Ureter (tissue), 1 donor: ENCODE measurements at places on chromosomes 3 and 15. TPM values are rescaled to one million over a fixed set of nuclear protein-coding genes. Genes with fewer than 3 reads are reported as not detected.

Gene SMCO1
- total RNA-seq = not detected

Gene RTP1
- total RNA-seq = not detected

Gene HRG
- total RNA-seq = not detected

Gene CD47
- 76.5 TPM for total RNA-seq

Gene CSTA
- total RNA-seq = 62.3 TPM

Gene PLIN1
- total RNA-seq = 4.6 TPM

Gene KCNMB2
- not detected for total RNA-seq

Gene CIAO2A
- 35.5 TPM for total RNA-seq

Gene GUCA1C
- not detected for total RNA-seq

Gene AGTR1
- 4.6 TPM for total RNA-seq

Gene GAP43
- not detected for total RNA-seq

Gene MUC20
- 84.4 TPM for total RNA-seq

Gene POU1F1
- not detected for total RNA-seq

Gene CACNA1D
- total RNA-seq = 84.4 TPM

Gene SLC51A
- total RNA-seq = not detected

Gene PRR20G
- not detected for total RNA-seq

Gene SCAANT1
- not detected for total RNA-seq

Gene SNRPN
- 121 TPM for total RNA-seq

Gene RPP25
- 7.3 TPM for total RNA-seq

Gene WDR93
- total RNA-seq = 0.68 TPM

Gene CAPN3
- 18.9 TPM for total RNA-seq

Gene STAC
- 20.4 TPM for total RNA-seq

Gene WNT5A
- total RNA-seq = 152 TPM

Gene ACAN
- total RNA-seq = 1.6 TPM

Gene AHSG
- not detected for total RNA-seq

Gene SEMA3B
- 18.2 TPM for total RNA-seq

Gene CPA3
- total RNA-seq = 10.5 TPM

Gene OR5K2
- not detected for total RNA-seq
